ENCODE measurements at places on chromosomes 7 and 10. TPM values are rescaled to one million over a fixed set of nuclear protein-coding genes. Genes with fewer than 3 reads are reported as not detected.

GRCh38 chr7:40879941-40880543 is 745.2 kb downstream of the SUGCT start:
- no peak for DNase-seq

ARL3 gene
- total RNA-seq = 5.6 TPM

CROT gene
- total RNA-seq = 13.6 TPM

RPP30 gene
- total RNA-seq = 22.0 TPM

CDK14 gene
- total RNA-seq = 1.9 TPM

Data from colonic mucosa (tissue), 4 donors.